ENCODE measurements at places on chromosomes 3 and 15.

DNA sequence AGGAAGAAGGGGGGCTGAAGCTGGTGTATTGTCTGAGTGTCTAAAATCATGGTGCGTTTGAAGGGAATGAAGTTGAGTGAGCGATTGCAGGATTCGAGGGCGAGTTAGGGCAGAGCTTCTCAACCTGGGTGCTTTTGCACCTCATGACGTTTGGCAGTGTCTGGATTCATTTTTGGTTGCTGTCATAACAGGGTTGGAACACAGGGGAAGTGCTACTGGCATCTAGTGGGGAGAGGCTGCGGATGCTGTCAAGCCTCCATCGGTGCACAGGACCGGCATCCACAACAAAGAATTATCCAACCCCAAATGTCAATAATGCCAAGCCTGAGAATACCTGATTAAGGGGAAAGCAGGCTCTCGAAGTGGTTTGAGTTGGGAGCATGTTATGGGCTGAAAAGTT is 120.0 kb downstream of the SLCO3A1 start:
- no peak for DNase-seq

- DNase-seq = no peak
Observed at GRCh38 chr3:151351648-151352047, 22.3 kb upstream of the P2RY13 start.

DNA sequence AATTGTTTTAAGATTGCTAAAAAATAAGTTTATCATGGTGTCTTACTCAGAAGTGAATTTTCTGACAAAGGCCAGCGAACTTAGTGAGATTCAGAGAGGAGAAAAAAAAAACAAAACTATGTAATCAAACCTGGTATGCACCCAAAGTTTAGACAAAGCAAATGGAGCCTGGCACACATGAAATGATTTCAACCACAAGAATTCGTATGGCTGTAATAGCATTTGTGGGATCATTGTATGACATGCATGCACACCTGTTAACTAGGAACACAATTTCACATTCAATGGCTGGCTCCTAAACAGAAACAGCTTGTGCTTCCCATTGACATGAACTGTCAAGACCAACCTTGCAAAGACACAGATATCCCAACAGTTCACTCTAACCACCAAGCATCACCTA is 94.6 kb downstream of the ZIC4 start:
- no peak for DNase-seq

DNA sequence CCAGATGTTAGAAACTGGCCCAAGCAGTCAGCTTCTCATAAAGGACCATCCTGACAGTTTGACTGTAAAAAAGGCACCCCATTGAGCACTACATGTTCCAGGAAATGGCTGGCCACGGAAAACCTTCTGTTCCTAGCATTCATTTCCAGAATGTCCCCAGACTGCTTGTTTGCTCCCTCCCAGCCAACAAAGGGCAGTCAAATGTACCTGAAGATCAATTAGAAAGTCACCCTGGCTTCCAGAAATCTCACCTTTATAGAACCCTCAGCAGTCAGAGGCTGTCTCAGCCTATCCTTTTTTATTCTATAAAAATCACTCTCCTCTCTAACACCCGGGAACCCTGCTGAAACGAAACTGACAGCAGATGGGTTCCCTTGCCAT is 784 bp upstream of the SAMMSON start:
- no peak for DNase-seq

GRCh38 chr3:110419601-110420000 is 652.0 kb upstream of the NECTIN3 start:
- DNase-seq = peak; percentile 77

GRCh38 chr3:60076331-60076730 is 1026.5 kb upstream of the CFAP20DC start:
- DNase-seq = no peak

GRCh38 chr15:85623315-85624049 is 171.2 kb downstream of the KLHL25 start:
- peak; percentile 41 for DNase-seq

GRCh38 chr3:11774296-11774877 is 72.3 kb downstream of the TAMM41 start:
- DNase-seq = peak; percentile 21

DNA sequence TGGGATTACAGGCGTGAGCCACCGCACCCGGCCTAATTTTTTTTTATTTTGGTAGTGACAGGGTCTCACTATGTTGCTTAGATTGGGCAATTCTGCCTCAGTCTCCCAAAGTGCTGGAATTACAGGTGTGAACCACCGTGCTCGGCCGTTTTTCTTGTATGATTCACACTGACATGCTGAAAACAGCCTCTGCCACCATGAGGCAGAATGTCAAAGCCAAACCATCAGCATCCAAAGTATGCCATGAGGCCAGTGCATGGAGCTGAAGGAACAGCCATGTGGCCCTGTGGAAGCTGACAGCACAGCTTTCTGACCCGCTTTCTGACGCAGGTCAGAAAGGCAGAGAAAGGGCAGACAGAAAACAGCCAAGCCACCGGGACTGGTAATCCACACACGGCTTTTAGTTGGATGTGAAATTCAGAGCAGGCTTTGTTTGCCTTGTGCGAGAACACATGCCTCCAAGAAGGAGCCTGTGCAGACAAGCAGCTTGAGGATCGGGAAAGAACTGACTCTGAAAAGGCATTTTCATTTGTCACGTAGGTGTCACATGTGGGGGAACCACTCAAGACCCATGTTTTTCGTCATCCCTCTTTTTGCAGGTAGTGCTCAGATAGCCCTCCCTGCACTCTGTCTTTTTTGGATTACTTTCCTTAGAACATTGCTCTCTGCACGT is 25.1 kb downstream of the XYLB start:
- peak; percentile 6 for DNase-seq

GRCh38 chr3:175606650-175607318 is 747.6 kb downstream of the NAALADL2 start:
- DNase-seq = no peak

- DNase-seq = peak; percentile 16
Observed at GRCh38 chr3:124467980-124468902, 262.0 kb upstream of the UMPS start.

DNA sequence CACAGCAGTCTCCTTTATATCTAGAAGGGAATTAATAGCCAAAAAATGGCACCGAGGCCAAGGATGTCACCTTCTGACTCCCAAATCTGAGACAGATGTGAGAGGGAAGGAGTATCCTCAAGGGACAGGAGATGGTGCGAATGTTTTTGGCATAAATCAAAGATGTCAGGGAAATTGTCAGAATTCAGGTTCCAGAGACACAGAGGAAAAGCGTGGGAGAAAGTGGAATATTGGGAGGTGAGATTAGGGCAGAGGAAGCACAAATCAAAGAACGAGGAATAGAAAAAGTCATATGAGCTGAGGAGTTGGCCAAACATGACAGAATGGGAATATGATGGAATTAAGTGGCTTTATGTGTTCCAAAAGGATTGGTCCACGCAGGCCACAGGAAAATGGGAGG is 6.0 kb downstream of the CCR5AS start:
- DNase-seq = no peak

GRCh38 chr3:48280881-48281280 is 40.0 kb downstream of the ZNF589 start:
- DNase-seq = no peak

DNA sequence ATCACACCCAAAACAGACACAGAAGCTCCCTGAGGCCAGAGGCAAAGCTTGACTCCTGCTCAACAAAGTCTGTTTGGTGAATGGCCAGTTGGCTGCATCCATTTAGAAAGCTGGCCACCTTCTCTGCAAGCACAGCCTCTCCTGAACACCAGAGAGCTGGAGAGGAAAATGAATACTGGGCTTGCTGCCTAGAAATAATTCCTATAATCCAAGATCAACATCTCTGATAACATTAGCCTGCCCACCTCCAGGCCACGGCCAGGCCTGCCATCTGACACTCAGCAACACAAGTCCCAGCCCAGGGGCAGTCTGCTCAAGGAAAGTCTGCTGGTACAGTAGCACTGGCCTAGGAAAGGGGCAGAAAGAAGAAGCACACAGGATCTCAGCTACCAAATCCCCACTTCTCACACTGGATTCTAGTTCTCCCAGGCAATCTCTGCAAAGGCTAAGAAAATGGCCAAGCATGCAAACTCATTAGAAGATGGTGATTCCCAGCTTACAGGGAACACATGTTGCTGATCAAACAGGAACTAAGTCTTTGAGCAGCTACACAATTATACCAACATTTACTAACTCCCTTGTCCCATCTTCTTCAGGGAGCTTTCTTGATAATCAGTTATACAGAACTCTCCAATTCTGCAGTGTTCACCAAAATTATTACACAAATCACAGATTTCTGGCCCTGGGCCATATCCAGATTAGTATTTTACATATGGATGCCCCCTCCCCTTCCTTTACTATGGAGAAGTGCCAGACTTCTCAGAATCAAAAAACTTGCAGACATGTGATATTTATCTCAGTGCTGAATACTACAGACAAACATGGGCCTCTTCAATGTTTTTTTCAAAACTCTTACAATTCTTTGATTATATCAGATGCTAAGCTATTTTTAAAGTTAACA is 9.9 kb downstream of the TBC1D2B start:
- DNase-seq = peak; percentile 61

DNA sequence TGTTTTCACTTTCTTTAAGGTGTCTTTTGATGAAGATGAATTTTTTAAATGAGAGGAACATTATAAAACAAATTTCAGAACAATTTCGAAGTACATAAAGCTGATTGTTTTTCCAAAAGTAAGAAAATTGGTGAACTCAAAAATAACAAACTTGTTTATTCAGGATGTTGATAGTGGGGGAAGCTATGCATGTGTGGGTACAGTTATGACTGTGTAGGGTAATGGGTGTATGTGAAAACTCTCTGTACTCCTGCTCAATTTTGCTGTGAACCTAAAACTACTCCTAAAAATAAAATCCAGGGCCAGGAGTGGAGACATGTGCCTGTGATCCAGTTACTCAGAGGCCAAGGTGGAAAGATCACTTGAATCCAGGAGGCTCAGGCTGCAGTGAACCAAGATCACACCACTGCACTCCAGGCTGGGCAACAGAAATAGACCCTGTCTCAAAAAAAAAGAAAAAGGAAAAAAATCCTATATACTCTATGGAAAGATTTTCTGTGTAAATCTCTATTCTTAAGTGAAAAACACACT is 37.2 kb downstream of the PIK3CB start:
- DNase-seq = no peak

DNA sequence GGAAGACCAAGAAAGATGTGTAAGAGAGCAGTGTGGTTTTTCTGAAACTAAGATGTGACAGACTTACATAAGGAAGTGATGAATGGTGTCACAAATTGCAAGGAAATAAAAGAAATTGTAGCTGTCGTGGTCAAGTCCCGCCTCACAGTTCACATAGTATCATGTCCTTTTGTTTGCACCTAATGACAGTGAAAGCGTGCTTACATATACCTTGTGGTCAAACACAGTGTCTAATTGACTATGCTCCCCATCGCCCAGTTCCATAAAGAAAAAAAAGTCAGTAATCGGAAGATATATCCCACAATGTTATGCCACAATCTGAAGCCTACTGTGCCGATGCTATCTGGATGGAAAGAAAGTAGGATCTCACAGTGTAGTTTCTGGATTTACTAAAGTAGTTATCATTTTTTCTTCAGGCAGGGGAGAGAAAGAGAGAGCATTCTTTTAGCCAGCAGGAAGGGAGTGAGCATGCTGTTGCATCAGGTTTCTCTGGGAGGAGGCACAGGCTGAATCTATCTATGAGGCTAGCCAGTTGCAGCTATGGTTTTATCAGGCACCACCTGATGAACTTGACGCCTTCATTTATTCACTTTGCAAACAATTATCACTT is 9.8 kb upstream of the PLSCR1 start:
- DNase-seq = peak; percentile 45

GRCh38 chr3:152307829-152308474 is 39.2 kb downstream of the MBNL1 start:
- no peak for DNase-seq

DNA sequence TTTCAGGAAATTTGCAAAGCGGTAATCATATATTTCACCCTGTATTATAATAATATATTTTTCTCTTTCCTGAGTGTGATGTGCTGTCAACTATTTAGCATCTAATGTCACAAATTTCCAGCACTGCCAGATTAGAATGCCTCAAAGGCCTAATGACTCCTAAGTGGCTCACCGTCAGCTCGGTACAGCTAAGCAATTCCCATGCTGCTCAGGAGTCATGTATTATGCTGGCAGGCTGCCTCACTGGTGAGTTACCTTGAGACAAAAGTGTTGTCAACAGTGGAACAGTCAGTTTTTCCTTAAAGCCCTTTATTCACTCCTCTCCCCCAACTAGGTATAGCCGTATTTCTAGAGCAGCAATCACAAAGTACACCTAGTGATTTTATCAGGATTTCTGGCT is 83.6 kb downstream of the NSUN3 start:
- no peak for DNase-seq

- DNase-seq = no peak
Observed at GRCh38 chr15:82830427-82831173, 21.2 kb downstream of the WHAMM start.

DNA sequence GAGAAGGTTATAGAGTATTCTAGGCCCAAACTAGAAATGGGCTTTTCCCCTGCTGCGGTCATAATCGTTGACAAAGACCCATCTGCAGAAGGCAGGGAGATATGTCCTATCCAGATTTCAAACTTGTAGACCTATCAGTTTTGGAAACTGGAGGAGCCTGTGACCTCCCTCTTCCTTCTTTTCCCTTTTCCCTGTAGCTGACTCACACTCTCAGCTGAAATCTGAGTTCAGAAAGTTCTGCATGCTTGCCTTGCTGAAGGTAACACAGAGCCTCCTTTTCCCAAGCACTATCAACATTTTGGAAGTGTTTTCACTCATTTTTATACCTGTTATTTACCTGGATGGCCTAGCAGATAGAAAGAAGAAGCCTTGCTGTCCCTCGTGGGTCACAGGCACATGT is 59.1 kb upstream of the PSMD6 start:
- no peak for DNase-seq

- DNase-seq = no peak
Observed at GRCh38 chr3:64832098-64832497, 144.3 kb upstream of the ADAMTS9 start.

GRCh38 chr15:48566668-48567067 is 78.8 kb downstream of the FBN1 start:
- peak; percentile 72 for DNase-seq

DNA sequence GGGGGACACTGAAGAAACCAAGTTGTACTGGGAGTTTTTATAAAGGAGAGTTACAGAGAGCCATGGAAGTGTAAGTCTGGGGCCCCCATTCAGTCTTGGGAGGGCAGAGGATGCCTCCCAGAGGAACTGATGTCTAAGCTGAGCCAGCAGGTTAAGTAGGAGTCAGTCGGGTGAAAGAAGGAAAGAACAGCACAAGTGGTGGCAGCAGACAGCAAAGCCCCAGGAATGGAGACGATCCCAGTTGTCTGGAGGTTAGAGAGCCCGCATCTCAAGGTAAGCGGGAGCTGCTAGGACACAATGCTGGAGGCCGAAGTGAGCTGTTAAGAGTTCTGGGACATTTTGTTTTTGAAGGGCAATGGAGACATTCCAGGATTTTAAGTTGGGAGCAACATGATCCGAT is 88.8 kb downstream of the TAMM41 start:
- no peak for DNase-seq
